ENCODE measurements at places on chromosomes 1 and 21.

DNA sequence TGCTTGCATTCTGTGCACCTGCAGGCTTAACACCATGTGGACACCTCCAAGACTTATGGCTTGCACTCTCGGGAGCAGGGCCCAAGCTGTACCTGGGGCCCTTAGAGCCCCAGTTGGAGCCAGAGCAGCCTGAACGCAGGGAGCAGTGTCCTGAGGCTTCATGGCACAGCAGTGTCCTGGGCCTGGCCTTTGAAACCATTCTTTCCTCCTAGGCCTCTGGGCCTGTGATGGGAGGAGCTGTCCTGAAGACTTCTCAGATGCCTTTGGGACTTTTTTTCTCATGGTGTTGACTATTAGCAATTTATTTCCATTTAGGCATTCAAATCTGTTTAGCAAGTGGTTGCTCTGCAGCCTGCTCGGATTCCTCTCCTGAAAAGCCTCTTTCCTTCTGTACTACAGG, 11.0 kb downstream of the RPTN start:
- DNase-seq = no peak

DNA sequence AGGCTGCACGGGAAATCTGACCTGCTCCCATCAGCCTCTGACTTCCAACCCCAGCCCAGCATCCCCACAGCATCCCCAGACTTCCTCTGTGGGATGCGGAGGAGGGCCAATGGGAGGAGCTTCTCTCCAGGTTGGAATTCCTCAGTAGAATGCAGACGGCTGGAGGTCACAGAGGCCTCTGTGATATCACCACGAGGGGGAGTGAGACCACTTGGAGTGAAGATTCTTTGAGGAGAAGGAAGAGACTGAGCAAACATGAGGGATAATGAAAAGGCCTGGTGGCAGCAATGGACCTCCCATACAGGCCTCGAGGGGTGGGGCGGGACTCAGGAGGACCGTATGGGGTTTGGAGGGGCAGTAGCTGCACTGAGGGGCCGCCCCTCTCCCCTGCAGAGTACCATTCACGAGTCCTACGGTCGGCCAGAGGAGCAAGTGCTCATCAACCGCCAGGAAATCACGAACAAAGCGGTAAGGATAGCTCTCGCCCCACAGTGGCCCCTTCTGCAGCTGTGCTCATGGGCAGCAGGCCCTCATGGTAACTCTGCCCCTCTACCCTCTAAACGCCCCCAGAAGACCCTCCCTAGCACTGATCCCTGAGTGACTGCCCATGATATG, at the start of gene CATSPER4:
Gene CATSPER4 (plus strand): TSS at position 230 of the 615 bp plus-strand sequence. CDS start 26 bp downstream, at position 256.
- no peak for DNase-seq

GRCh38 chr1:48649880-48650279, 126.8 kb downstream of the BEND5 start:
- DNase-seq = no peak

- DNase-seq = no peak
Observed at GRCh38 chr1:22325531-22326371, 125.9 kb upstream of the ZBTB40 start.

DNA sequence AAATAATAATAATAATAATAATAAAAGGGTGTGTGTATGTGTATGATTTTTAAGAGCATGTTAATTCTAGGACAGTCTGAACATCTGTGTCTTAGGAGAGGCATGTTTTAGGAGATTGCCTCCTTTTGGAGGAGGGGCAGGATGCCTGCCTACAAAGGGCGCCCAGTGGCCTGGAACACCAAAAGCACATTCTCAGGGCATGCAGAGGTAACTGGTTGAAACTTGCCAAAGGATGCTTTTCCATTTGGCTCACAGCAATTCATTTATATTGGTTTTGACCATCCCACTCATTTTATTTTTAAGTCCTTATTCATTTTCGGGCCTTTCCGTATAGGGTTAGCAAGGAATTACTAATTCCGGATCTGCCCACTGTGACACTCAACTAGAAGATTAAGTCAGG, 21.1 kb upstream of the LAMC2 start:
- DNase-seq = no peak

DNA sequence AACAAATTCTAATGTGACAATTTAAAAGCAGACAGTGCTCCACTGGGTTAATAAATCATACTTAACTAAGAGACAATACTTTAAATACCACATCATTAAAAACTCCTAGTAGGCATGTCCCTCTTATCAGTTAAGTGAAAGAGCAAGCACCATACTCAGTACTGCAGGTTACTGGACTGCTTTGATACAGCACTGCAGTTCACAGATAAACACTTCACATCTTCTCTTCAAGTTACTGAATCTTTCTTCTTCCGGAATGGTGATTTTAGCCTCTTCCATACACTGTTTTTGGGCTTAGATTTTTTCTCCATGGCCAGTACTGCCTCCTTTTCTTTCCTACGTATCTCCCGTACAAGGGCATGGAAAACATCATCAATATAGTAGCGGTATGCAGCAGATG, 11.0 kb downstream of the RIT1 start:
- DNase-seq = no peak

DNA sequence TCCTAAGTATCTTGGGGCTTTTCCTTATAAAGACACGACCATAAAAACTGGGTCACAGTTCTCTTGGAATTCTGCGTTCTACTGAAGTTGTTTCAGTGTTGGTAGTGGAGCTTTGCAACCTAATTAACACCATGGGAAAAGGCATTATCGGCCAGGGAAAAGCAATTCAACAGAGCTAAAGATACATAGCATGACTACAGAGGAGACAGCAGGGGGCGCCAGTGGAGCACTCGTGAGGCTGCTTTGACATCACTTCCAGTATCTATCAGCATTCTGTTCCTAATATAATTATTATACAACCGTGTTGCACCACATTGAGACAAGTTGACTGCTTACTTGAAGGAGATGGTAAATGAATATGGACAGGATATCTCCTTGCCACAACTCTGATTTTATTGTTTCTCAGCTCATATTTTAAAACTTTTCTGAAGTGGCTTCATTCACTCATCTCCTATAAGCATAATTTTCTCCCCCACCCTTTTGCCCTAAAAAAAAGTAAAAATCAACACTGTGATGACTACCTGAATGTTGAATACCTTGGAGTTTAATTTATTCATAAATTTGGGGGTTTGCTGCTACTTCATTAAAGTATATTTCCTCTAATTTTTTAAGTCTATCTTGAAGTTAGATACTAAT, 39.4 kb downstream of the ZP4 start:
- DNase-seq = peak; percentile 18

GRCh38 chr1:236916131-236916800, 88.0 kb downstream of the MT1HL1 start:
- DNase-seq = no peak

- no peak for DNase-seq
Observed at GRCh38 chr1:74591949-74592348, 79.5 kb upstream of the LRRC53 start.

GRCh38 chr1:243549791-243550190, 293.9 kb downstream of the SDCCAG8 start:
- DNase-seq = no peak

GRCh38 chr1:235831148-235831547, 35.6 kb downstream of the LYST start:
- no peak for DNase-seq

DNA sequence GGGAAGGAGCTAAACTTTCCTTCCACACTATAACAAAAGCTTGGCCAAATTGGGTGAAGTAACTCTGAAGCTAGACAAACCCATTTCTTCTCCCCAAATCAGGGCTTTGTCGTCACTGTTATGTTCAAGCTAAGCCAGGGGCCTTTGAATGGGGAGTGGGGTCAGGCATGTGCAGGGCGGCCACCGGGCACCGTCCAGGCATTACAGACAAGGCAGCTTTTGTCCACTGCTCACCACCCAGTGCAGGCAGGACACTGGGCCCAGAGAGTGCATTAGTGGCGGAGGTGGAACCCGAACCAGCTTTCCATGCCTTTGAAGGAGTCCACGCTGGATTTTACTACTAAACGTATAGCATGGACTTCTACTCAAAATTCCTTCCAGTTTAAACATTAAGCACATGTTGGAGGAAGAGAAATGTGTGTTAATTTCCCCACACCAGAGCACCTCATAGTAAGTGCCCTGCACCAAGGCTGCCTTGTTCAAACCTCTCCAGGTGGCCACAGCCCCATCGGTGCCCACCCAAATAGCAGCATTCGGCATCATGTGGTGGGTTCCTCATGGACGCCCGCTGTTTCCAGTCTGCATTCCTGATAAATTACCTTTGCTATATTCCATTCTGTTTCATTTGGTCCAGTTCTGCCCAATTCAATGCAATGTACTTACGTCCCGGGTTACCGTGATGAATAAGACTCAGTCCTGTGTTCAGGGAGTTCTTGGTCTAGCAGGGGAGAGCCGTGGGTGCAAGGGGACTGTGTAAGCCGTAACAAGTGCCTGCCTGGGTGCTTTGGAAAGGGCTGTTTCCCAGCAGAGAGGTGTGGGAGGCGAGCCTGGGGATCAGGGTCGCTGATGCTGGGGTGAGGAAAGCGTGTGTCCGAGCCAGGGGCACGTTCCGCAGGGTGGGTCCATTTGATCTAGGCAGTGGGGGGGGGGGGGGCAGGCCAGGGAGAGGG, 1.6 kb downstream of the UBASH3A start:
- no peak for DNase-seq

GRCh38 chr1:31152181-31152795, 86.8 kb upstream of the PUM1 start:
- no peak for DNase-seq

DNA sequence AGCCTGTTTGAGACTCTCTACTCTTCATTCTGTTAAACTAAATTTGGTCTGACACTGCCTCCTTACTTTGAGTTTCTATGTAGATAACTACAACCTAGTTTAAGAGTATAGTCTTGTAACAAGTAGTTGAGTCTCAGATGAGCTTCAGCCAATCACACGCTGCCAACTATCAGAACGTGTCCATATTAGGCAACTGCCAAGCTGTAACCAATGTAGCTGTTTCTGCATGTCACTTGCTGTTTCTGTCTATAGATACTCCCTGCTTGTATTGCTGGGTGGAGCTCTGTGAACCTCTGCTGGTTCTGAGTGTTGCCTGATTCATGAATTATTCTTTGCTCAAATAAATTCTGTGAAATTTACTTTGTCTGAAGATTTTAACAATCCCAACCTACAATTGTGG, 452.6 kb upstream of the NR5A2 start:
- DNase-seq = no peak

GRCh38 chr1:82492159-82492558, 691.4 kb downstream of the ADGRL2 start:
- DNase-seq = no peak

DNA sequence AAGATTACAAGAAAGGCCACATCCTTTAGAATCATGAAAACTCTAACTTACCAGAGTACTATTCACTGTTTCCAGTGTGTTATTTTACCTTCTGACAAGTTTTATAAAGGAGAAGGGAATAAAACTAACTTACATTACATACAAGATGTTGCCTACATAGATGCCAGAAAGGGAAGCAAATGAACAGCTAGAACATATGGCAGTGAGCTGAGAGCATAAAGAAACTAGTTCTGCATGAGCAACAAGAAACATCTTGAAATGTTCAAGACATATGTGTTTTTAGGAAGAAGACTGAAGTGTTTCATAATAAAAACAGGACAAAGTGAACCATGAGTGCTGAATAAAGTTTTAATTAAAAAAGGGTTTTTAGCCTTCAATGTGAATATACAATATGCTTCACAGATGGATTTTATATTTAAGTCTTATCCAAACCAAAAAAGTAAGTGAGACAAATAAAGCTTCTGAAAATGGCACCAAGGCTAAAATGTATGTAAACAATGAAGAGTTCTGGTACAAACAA, 39.4 kb downstream of the SLC5A9 start:
- DNase-seq = no peak

GRCh38 chr1:2435091-2435490, 22.7 kb upstream of the PEX10 start:
- DNase-seq = no peak

All from Panc1 (cell line).